Stimulated activated CD8-positive, alpha-beta memory T cell treated with anti-CD3 and anti-CD28 coated beads, Interleukin-2, amount 100 ng/mL, for 1 hour (primary cell): ENCODE measurements at places on chromosomes 2 and 18.

DNA sequence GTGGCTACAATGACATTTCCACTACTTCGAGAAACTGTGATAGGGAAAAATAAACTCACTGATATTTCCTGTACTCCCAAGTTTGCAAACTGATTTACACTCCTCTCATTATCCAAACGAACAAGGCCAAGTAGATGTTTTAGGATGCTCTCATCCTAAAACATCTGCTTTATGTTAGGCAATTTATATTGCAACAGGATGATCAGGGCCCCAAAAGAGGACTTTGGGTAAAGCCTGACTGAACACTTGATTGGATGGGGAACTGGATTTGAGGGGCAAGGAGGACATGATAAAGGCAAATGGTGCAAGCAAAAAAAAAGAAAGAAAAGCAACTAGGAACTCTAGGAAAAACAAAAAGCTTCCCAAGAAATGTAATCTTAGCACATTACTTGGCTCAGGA is 2.1 kb upstream of the HES6 start:
- no peak for DNase-seq

DNA sequence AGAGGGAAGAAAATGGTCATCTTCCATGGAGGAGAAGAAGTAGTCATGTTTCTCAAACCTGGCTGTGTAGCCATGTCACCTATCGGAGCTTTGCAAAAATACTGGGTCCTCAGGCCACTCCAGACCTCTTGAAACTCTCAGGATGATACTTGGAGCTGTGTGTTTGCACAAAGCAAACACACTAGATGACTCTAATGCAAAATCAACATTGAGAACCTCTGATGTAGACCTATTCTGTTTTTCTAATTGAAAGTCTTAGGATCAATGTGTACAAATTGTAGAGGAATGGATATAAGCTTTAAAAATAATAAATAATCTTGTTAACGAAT is 444.3 kb downstream of the RND3 start:
- no peak for DNase-seq

DNA sequence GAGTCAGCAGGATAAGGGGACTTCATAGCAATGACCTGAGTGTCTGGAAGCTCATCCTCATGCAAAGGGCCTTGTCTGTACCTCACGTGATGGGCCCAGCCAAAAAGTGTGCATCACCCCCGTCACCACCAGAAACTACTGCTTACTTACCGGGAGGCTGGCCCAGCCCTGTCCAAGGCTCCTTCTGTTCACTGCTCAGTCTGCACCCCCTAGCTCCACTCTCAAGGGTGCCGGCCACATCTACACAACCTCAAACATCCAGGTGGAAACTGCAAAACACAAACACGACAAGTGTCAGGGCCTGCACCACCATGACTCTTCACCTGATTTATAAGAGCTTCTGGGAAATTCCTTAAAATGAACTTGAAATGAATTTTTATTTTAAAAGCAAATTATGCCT is 55.1 kb downstream of the ADD2 start:
- no peak for DNase-seq

DNA sequence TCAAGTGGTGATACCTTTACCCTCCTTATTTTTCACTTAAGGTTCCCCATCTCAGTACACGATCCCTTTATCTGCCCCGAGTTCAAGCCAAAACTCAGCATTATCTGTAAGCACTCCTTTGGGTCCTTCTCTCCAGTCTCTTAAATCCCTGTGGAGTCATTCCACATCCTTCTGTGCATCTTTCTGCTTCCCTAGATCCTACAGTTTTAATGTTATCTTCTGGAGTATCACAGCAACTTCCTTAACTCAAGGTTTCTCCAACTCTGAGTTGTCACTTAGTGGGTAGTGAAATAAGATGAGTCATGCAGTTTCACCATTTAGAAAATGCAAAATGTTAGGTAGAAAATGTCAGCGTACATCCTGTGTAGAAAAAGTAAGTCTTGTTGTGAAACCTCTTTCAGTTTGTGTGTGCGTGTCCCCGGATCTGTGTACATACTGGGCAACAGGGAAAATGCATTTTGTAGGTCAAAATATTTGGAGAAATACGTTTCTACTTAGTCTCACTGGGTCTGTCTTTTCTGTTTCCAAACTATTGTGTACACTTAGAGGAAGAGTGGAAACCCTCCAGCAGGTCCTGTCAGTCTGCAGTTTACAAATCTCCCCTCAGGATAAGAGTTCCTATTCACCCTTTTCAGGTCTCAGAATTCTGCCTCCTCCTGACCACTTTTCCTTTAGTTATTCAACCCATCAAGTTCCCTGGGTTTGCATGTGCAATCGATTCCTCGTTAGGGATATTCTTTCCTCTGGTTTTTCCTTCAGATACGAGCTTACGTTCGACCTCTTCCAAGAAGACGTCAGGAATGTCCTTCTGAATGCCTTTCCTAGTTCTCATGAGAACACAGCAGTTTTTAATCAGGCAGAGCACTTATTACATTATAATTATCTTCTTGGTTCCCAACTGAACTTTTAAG is 154.8 kb downstream of the TGIF1 start:
- DNase-seq = no peak

- no peak for DNase-seq
These were observed 5.5 kb downstream of the SLC11A1 start for GRCh38 chr2:218387369-218388194.

- DNase-seq = no peak
These were observed 20.3 kb upstream of the RBBP8 start for GRCh38 chr18:22912835-22913234.

DNA sequence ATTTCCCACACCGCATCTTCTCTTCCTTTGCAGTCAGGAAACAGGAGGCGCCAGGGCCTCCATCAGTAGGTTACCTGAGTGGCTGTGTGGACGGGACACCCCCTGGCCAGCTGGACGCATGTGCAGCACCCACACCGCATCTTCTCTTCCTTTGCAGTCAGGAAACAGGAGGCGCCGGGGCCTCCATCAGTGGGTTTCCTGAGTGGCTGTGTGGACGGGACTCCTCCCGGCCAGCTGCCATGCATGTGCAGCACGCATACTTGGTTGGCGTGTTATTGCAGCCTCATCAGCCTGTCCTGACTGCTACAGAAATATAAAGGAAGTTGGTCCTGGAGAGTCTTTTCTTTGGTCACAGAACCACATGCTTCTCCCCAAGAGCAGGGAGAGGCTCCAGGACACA is 74.6 kb downstream of the DCDC2C start:
- no peak for DNase-seq

- DNase-seq = no peak
These were observed 62.8 kb upstream of the NEUROD1 start for GRCh38 chr2:181742922-181743722.

DNA sequence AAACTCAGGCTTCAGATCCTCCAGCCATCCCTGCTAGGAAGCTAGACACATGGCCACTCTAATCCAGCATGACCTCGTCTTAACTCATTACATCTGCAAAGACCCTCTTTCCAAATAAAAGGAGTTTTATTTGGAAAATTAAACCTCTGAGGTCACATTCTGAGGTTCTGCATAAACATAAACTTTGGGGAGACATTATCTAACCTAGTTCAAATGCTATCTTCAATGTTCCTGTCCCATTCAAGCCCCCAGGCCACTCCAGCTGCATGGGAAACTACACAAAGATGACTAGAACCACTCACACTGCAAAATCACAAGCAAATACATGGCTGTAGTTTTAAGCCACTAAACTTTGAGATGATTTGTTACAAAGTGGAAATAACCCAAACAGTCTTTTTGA is 99.0 kb upstream of the RNF152 start:
- no peak for DNase-seq

GRCh38 chr18:7908681-7909299 is 341.7 kb downstream of the PTPRM start:
- no peak for DNase-seq

- DNase-seq = no peak
These were observed 814 bp upstream of the RAB1A start for GRCh38 chr2:65130664-65131175.

GRCh38 chr2:9152975-9153642 is 53.5 kb upstream of the ASAP2 start:
- DNase-seq = no peak
